ENCODE measurements at places on chromosomes 12 and 14.

DNA sequence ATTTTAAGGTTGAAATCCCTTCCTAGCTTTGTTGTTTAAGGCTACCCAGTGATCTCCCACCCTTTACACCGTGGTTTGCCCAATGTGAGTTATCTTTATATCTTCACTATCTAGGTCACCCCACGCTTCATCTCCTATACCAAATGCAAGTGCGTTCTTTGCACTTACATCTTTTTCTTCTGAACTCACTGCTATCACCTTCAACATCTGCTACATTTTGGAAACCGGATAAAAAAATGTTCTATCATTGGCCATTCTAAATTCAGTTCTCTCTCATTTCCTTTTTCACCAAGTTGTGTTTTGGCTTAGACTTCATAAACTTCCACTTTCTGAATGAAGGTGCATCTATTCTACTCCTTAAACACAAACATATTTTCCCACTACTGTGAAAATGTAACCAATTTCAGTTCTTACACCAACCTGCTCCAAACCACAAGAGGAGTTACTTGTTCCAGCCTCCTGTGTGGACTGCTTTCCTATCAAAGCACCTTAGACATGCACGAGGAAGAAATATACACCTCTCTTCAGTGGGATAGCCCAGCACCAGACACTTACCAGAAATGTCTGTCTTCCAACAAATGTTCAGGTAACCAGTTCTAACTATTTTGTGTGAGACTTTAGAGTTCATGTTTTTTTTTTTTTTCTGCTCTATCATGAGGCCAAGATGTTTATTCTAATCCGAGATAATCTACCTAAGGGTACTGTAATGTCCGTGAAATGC, 21.9 kb downstream of the CLEC9A start:
- no peak for DNase-seq

GRCh38 chr12:119915894-119916510, 38.9 kb upstream of the CIT start:
- DNase-seq, result no peak

DNA sequence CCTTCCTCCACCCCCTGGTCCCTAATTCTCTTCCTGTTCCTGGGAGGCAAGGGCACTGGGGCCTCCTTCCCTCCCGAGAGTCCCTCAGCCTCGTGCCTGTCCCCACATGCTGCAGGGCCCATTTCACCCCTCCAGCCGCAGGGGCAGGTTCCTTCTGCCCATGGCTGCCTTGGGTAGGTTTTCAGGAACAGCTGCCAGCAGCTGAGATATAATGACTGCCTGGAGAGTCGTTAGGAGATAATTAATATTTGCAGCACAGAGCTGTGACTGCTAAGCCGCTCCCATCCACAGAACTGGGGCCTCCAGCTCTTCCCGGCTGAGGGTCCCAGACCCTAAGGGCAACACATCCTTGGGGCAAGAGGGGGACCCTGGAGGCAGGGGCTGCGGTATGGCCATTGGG, 211.9 kb upstream of the LHX5 start:
- DNase-seq, result no peak

DNA sequence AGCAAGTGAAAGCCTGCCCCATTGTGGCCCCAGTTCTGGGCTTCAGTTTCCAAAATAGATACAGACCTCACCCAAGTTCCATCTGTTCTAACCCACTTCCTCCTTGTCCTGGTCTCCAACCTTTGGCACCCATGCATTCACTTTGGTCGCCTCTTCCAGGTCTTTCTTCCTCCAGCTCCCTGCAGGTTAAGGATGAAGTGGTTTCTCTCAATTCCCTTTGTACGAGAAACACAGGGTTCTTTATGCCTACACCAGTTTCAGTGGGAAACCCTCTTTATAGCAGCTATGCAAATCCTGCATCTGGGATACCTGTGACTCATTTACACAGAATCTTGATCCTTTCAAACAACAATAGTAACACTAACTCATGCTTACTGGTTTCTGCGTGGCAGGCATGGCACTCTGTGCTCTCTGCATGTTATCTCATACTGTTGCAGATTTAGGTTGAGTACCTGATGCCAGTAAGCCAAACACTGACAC, 110.6 kb upstream of the AMIGO2 start:
- DNase-seq, result no peak

GRCh38 chr14:23058654-23059504, 1.6 kb upstream of the CDH24 start:
- no peak for DNase-seq

DNA sequence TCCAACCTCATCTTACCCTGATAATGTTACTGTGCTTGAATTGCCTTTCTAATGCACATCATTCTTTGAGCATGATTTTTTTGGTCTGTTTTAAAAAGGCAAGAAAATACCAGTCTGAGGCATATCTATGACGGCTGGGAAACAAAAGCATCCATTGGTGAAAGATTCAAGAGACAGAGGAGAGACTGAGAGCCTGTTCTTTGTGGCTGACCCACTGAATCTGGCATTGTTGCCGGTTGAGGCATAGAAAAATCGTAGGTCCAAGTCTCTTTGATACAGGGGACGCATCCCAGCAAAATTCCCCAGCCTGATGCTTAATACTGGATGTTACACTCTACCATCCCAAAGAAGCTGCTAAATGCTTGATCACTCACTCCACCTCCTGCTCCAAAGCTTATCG, 2.9 kb upstream of the KLHL42 start:
- no peak for DNase-seq

DNA sequence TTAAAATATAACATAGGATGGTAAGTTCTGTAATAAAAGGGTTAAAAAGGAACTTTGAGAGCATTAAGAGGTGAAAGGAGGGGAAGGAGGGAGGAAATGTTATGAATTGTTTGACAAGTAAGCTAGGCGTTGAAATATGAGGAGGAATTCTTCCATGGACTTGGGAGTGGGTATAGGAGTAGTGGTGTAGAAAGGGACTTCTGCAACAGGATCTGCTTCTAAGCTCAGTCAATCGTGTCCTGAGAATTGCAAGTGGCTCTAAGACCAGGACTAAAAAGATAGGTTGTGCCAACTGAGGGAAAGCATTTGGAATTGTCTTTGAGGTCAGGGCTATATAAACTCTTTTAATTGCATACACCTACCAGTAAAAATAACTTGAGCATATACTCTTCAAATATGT, 74.1 kb upstream of the SLC38A2 start:
- no peak for DNase-seq

GRCh38 chr12:20232931-20233675, 135.2 kb upstream of the PDE3A start:
- no peak for DNase-seq

GRCh38 chr14:66137081-66137480, 349.1 kb upstream of the CCDC196 start:
- DNase-seq, result no peak

GRCh38 chr12:129670256-129670920, 233.4 kb downstream of the TMEM132D start:
- no peak for DNase-seq

- DNase-seq, result no peak
Measured at GRCh38 chr14:62443796-62444195, 601.5 kb downstream of the KCNH5 start.

DNA sequence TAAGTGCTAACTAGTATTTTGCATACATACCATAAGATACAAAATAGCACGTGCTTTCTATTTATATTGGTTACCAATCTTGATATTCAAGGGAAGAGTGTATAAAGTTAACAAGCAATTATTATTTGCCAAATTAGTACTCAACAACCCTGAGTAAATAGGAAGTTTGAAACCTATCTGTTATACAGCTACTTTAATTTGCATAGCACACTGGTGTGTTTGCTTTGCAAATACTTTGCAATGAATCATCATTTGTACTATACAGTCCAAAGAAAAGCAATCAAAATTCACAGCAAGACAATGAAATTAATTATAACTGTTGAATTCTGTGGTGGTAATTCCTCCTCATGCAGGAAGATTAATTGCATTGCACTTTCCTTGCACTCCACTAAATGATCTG, 469.1 kb downstream of the PRKD1 start:
- no peak for DNase-seq

DNA sequence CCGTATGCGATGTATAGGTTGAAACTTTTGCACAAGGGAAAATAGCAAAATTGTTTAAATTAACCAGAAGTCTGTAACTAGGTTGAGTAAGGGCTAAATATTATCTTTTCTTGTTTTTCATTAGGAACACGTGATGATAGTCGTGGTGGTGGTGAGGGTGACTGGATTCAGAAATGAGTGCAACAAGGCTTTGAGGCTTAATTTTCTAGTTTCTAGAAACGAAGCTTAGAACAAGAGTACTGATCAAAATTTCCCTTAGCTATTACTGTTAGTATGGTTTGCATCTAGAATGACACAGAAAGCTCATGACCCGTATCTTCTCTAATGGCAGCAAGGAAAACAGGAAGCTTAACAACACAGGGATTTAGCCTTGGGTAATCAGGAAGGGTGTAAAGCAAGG, 7.0 kb downstream of the SLIRP start:
- no peak for DNase-seq

DNA sequence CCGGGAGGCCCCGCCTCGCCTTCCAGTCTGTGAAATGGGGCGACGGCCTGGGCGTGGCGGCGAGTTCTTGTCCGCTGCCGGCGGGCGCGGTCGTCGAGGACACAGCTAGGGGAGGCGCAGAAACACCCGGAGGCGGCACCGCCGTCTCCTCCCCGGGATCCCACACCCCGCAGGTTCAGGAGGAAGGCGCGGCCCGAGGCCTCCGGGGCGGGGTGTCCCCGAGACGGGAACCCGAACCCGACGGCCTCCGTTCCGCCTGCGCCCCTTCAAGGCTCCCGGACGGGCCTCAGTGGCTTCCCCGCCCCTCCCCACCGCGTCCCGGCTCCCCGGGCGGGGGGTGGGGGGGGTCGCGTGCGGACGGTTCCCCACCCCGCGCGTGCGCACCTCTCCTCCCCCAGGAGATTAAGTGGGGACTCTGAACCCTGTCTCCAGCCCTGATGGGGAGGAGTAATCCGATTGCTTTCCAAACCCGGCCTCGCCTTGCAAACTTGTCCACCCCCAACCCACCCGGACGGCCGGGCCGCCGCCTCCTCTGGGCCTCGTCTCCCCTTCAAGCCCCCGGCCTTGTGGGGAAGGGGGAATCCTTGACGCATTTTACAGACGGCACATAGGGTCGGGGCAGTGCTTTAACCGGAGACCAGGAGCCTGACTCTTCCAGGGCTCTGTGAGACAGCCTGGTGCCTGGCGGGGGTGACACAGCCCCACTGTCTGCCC, 35.3 kb upstream of the ANKRD9 start:
- DNase-seq, result no peak

GRCh38 chr14:33596211-33597080, 354.4 kb downstream of the EGLN3 start:
- no peak for DNase-seq

GRCh38 chr12:51082561-51083125, 753 bp downstream of the CSRNP2 start:
- DNase-seq, result no peak

DNA sequence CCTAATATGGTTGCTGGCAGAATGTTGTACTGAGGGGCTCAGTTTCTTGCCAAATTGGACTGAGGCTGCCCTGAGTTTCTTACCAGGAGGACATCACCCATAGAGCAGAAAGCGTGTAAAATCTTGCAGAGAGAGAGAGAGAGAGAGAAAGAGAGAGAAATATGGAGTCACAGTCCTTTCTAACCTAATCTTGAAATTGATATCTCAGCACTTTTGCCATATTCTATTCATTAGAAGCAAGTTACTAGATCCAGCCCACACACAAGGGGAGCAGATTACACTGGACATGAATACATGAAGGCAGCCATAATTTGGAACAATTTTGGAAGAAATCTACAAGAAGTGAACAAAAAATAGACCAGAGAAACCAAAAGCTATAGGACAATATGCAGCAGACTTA, 4.1 kb upstream of the CD163L1 start:
- no peak for DNase-seq

DNA sequence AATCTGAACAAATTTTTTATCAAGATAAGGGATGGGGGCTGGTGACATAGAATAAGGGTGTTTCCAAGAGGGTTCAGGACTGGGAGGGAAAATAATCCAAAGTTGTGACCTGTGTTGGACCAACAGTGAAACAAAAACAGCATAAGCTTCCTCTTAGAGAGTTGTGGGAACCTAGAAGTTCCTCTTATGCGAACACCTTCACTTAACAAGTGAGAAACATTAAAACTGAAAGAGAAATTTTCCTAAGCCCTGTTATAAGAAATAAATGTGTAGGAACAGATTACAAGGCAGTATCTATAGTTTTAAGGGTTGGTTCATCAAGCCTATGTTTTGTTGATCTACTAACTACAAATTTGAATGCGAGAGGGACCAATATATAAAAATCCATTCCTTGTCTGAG, 58.4 kb downstream of the LLPH start:
- DNase-seq, result no peak

GRCh38 chr12:78187741-78188140, 357.0 kb downstream of the NAV3 start:
- DNase-seq, result no peak
